ENCODE measurements at places on chromosomes 7 and 10.

DNA sequence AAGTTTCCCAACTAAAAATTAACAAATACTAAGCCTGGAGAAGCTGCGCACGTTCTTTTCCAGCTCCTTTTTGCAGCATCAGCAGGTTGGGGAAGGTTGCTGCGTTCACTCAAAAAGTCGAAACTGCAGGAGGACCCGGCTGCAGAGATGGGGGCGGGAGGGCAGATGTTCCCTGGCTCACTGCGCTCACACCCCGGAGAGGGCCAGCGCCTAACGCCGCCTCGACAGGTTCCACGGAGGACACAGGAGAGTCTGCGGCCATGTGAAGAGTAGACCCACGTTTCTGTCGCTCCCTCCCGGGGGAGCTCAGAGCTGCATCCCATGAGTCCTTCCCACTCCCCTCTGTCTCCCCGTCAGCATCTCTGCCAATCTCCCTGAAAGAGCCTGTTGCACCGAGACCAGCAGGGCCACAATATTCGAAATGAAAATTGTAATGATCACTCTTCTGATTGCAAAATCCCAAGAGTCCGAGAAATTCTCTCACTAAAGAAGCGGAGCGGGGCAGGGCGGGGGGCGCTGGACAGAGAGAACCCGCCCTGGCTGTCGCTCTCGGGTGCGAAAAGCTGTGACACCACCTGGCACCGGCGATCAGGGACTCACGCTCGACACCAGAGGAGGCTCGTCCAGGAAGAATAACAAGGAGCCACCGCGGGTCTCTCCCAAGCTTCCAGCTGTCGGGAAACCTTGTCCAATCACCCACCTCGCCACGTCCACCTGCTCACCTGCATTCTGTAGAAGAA lies 131.5 kb upstream of the PFKP start:
- no peak for DNase-seq

DNA sequence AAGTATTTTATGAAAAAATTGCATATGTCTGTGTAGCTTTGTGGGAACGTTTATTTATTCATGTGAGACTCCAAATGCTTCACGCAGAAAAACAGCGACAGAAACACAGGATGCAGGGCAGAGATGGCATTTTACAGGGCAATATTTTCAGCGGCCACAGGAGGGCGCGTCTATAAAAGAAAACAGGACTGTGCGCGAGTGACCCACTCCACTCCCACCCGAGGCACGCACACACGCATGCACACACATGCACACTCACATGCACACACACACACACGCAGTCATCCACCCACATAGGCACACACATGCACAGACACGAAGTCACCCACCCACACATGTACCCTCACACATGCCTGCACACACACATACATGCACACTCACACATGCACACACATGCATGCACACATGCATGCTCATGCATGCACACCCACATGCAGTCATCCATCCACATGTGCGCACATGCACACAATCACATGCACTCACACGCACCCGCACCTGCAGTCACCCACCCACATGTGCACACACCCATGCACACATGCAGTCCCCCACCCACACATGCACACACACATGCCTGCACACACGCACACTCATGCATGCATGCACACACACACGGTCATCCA lies 96.3 kb downstream of the DNAJB6 start:
- DNase-seq, result peak; percentile 33

DNA sequence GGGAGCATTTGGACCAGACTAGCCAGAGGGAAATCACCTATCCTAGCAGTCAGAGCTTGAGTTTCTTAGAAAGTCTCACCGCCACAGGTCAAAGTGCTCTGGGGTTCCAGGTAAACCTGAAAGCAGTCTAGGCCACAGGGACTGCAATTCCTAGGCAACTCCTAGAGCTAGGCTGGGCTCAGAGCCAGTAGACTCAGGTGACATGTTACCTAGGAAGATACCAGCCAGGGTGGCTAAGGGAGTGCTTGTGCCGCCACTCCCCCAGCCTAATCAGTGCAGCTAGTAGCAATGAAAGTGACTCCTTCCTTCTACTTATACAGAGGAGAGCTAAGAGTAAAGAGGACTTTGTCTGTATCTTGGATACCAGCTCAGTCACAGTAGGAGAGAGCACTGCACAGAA lies 348.7 kb upstream of the HPS1 start:
- no peak for DNase-seq

- DNase-seq, result no peak
Observed at GRCh38 chr7:97578225-97578624, 153.7 kb upstream of the TAC1 start.

DNA sequence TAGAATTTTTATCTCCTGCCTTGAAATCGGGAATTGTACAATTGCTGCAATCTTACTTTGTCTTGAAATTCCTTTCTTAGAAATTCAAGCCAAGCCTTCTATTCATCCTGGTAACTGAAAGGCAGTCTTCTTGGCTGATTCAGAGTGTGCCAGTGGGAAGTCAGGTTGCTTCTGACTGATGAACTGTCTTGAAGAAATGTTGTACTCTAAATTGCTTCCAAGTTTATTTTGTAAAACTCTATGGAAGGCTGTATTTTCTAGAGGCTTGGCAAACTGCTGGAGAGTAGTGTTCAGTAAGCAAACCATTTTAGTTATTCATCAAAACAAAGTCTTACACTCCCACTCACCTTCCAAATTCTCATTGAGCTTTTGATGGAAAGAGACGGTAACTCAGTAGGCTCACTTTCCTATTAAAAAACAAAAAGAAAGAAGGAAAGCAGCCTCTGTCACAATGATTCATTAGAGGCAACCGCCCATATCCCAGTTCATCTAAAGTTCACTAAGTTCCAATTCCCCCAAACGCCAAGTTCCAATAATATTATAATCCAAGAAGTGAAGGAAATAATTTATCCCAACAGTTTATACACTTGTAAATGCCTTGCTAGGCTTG lies 187.9 kb upstream of the MALRD1 start:
- no peak for DNase-seq

- DNase-seq, result no peak
Observed at GRCh38 chr10:43976292-43976691, 327.6 kb upstream of the ZNF32 start.

DNA sequence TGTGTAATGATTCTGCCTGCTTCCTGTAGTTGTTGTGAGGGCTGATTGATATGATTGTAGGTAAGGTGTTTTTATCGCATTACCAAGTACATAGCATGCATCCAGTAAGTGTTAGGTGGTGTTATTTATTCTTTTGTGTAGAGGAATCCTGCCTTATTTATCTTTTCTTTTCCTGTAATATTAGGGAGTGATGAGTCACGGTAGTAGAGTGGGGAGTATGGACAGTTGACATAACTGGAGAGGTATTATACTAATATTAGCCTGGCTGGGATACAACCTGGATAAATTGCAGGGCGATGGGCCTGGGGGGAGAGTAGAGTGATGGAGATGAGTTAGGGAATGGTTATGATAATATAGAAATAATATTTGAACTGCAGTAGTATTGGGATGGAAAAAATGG lies 9.8 kb downstream of the SDK1 start:
- DNase-seq, result no peak

DNA sequence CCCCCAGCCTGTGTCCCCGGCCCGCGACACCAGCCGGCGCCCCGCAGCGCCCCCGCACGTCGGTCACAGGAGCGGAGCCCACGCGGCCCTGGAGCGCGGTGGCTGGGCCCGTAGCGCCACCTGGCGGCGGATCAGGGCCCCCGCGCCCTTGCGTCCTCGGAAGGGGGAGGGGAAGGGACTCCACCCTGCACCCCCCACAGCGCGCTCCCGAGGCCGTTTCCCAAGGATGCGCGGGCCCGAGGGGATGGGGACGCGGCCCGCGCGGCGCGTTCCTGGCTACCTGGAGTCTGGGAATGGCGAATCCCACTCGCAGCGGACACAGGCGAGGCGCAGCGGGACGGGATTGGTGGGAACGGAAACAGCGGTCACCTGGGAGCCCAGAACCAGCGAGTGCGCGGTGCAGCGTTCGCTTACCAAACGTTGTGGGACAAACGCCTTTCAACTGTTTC lies 23.8 kb upstream of the MKI67 start:
- peak; percentile 67 for DNase-seq

- DNase-seq, result no peak
Observed at GRCh38 chr7:158959021-158959717, 102.8 kb downstream of the DYNC2I1 start.

DNA sequence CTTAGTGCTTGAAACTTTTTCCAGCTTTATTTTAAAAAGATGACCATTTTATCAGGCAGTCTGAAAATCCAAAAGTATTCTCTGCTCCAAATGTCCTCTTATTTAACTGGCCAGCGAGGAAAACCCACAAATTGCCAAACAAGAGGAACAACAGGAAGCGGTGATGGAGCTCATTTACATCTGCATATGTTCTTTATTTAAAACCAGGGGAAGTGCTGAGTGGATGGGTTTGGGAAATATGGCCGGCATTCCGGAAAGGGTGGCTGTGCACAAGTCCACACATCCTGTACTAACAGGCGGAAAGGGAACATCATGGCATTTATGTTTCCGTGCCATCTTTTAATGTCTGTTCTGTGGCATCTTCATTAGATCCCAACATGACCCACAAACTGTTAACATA lies 974.5 kb downstream of the LRMDA start:
- no peak for DNase-seq

DNA sequence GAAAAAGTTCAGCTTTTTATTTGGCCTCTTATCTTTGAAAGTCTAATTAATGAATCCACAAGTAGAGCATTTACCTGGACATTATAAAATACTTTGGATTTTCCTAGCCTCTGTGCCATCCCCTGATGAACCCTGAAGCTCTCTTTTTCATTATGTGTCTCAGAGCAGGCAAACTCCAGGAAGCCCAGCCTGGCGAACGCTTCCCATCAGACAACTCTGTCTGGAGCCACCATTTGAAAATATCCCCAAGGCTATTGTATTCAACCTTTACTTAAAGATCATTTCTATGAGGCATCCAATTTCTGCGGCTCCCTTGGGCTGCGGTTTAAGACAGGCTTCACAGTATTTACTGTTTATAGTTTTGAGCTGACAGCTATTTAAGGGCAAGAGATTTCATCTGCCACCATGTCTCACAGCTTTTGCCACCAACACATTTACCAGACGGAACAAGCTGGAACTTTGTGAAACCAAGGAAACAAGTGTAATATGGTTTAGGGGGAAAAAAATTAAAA lies 257.2 kb upstream of the GLI3 start:
- no peak for DNase-seq
